Pulmonary artery endothelial cell (primary cell): ENCODE measurements at places on chromosomes 5 and 9. TPM values are rescaled to one million over a fixed set of nuclear protein-coding genes. Genes with fewer than 3 reads are reported as not detected.

The PDZD2 gene
- 0.74 and 1.6 TPM in 2 replicates for total RNA-seq

The SLC6A18 gene
- not detected in 2 replicates for total RNA-seq

The ZNF354B gene
- total RNA-seq: 5.6 and 8.8 TPM in 2 replicates

The SKP2 gene
- total RNA-seq: 23.9 and 51.7 TPM in 2 replicates

The SLC27A6 gene
- not detected in 2 replicates for total RNA-seq

The FIBCD1 gene
- total RNA-seq: not detected in 2 replicates

The PCDHB8 gene
- total RNA-seq: 0.04 and 0.07 TPM in 2 replicates

The PCDHGA7 gene
- 0.59 and 0.95 TPM in 2 replicates for total RNA-seq

The ZBED3 gene
- 1.7 and 3.6 TPM in 2 replicates for total RNA-seq

The SLIT3 gene
- 0.25 and 0.99 TPM in 2 replicates for total RNA-seq

The AJM1 gene
- 0.66 and 0.78 TPM in 2 replicates for total RNA-seq

The CCL27 gene
- total RNA-seq: 0.14 TPM in 1 of 2 replicates, not detected in the other

The FOXD4L4 gene
- total RNA-seq: 0.20 and 0.25 TPM in 2 replicates

The PCDHB3 gene
- 0.20 and 0.35 TPM in 2 replicates for total RNA-seq

The CHSY3 gene
- 2.1 and 3.6 TPM in 2 replicates for total RNA-seq

The FST gene
- 1.4 and 63.4 TPM in 2 replicates for total RNA-seq

The GGTA1 gene
- 0.18 and 0.53 TPM in 2 replicates for total RNA-seq

The CCNI2 gene
- 0.04 TPM in 1 of 2 replicates, not detected in the other for total RNA-seq

The KCNMB1 gene
- total RNA-seq: 0.35 and 0.86 TPM in 2 replicates
